T-cell (primary cell): ENCODE measurements at places on chromosomes 3 and 15. TPM values are rescaled to one million over a fixed set of nuclear protein-coding genes. Genes with fewer than 3 reads are reported as not detected.

PTX3 gene
- total RNA-seq, result 0.25 TPM

DNA sequence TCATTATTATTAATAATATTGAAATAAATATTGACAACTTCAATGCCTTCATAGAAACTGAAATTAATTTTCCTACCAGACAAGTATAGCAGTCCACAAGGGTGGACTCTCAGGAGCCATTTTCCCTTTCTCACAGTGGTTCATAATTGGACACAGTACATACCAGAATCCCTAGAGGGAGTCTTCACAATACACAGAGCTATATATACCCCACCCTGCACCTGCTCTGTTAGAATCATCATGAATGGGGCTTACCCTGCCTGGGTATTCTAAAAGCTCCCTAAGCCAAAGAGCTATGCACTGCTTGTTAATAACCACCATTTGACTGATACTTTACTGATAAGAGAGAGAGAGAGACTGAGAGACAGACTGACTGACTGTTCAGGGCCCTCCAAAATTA, 134.9 kb downstream of the FEZF2 start:
- no peak for DNase-seq

DNA sequence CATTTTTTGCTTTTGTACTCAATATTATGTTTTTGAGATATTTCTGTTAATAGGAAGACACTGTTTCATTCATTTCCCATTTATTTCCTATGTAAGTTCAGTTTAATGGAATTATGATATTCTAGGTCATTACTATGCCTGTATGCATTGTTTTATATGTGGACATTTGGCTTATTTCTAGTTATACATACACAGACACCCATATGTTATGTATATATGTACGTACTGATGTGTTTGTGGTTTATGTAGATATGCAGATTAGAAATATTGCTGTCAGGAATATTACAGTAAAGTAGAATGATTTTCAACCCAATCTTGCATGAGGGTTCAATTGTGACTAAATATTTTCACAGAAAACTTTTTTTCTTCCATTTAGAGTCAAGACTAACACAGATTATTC, 190.5 kb downstream of the KCNH8 start:
- DNase-seq, result no peak

DNA sequence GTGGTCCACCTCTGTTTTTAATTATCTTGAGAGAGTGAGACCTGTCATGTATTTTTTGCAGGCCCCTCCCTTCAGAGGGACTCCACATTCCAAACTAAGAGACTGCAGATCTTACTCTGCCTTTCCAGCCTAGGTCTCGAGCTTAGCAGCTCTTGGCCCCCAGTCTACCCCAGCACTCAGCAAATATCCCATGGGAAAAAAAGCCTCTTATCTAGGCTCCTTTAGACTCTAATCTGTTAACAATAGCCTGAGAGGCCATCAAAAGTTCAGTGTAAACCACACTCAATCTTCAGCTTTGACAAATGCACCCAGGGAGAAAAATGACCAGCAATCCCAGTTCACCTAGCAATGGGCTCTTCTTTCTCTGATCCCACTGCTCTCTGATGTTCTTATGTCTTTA, 8.6 kb upstream of the BLM start:
- no peak for DNase-seq

DNA sequence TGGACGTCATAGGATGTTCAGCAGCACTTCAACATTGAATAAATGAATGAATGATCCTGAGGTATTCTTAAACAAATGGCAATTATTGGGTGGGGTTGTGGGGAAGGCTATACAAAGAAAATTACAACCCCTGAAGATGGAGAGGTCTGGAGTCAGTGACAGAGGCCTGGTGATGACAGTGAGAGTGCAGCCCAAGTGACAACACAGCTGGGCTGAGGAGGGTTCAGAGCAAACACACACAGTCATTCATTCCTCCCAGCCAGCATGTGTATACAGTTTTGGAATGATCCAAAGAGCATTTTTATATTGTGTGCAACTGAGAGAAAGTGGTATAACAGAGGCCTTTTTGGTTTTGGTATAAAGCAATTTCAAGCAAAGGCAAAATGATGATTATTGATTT, 148.1 kb downstream of the ANO10 start:
- DNase-seq, result no peak

DNA sequence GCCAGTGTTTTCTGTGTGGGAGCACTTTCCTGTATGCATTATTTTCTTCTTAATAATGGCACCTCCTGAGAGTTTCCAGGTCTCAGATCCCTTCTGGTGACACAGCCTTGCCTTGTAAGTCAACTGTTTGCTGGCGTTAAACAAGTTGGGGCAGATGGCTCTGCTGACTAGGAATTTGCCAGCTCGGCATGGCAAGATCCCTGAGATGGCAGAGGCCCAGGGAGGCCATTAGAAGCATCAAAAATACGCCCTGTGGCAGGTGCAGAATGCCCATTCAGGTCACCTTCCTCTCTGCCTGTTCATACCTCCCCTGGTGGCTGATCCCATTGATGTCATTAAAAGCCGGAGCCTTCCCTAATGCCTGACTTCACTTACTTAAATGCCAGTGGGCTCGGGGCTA, 320.9 kb upstream of the CTDSPL start:
- DNase-seq, result no peak

DUSP7 gene
- total RNA-seq, result 39.0 TPM

- no peak for DNase-seq
These were observed 100.3 kb downstream of the SMAD6 start for GRCh38 chr15:66802025-66803001.

DNA sequence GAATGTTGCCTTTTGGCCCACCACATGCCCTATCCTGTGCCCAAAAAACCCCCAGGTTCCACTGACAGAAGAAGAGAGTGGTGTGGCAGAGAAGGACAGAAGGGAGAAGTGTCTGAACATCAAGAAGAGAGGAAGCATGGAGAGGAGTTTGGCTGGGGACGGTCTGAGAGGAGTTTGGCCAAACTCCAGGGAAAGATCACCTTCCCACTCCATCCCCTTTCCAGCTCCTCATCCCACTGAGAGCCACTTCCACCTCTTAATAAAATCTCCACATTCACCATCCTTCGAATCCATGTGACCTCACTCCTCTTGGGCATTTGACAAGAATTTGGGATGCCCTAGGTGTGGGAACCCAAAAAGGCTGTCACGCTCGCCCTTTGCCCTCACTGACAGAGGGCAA, 311.6 kb upstream of the GRM7 start:
- no peak for DNase-seq

- DNase-seq, result no peak
These were observed 117.7 kb downstream of the GBE1 start for GRCh38 chr3:81643721-81644120.

GRCh38 chr3:47989981-47990440, 26.2 kb downstream of the MAP4 start:
- peak; percentile 61 for DNase-seq

DAPK2 gene
- 6.1 TPM for total RNA-seq

DNA sequence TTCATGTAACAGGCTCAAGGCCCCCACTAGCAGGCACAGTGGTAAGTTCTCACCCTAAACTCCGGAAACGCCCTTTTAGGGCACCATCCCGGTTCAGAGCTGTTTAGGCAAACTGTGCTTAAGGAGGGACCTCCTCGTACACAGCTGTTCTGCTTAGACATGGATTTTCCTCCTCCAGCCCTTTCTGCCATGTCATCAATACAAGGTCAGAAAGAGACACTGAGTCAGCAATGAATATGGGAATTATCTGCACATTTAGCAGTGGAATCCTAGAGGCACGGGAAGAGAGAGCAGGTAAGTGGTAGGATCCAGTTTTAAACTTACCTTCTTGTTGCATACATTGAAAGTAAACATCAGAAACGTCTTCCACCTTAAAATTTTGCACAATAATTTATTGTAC, 107.3 kb downstream of the KCNAB1 start:
- no peak for DNase-seq

DNA sequence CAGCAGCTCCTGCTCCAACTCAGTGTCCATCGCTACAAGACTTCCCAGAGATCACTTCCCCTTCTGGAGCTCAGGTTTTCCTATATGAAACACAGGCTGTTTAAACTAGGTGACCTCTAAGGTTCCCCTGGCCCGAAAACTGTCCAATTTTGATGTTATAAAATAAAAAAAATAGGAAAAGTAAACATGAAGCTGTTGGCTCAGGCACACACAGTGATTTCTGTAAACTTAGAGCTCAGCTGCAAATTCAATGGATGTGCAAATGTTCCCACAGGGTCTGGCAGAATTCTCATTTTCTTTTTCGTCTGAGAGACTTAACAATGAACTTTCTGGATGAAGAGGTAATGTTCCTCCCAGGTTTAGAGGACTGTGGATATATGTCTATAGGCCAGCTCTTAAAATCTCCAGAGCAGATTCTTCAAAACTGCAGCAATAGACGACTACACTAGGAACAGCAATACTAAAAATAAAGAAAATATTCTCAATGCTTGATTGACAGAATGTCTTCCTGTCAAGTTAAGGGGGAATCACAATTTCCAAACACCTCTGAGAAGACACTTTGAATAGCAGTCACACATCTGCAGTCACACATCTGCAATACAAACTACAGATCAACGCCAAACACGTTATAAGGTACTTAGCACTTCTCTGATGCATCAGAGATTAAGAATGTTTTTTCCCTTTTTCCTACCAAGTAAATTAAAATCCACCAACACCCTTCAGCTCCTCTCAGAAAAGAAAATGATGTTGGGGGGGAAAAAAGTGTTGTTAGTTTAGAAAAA, 2.8 kb downstream of the NUP210 start:
- no peak for DNase-seq

DNA sequence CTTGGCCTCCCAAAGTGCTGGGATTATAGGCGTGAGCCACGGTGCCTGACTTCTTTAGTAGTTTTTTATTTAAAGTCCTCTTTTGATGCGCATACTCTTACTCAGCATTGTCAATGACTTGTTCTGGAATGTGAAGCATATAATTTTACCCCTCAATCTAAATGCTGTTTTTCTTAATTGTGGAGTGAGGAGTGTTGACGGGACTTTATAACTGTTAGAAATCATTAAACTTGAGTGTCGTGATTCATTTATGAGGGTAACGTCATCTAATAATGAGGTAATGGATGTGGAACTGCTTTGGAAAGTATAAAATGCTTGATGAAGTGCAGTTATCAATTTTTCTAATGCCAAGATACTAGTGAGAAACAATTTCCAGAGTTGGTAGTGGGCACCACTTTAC, 48.3 kb downstream of the PLS1 start:
- no peak for DNase-seq

NME9 gene
- total RNA-seq, result 1.3 TPM

- no peak for DNase-seq
These were observed 104.6 kb downstream of the PTPRG start for GRCh38 chr3:61665987-61666386.

GRCh38 chr3:141783632-141784031, 20.4 kb downstream of the GRK7 start:
- no peak for DNase-seq

GRCh38 chr15:68993276-68993675, 21.2 kb upstream of the NOX5 start:
- DNase-seq, result no peak

- DNase-seq, result no peak
These were observed 186.1 kb downstream of the OTOL1 start for GRCh38 chr3:161682715-161683114.
